CD4-positive, alpha-beta T cell treated with Interferon alpha-2 for 1 hour (primary cell): ENCODE measurements at places on chromosomes 3 and 15.
A peak's percentile ranks its signal among the peaks of the same experiment; 100 is the strongest.

- DNase-seq = no peak
Measured at GRCh38 chr15:87135109-87135508, 1055.4 kb downstream of the AGBL1 start.

DNA sequence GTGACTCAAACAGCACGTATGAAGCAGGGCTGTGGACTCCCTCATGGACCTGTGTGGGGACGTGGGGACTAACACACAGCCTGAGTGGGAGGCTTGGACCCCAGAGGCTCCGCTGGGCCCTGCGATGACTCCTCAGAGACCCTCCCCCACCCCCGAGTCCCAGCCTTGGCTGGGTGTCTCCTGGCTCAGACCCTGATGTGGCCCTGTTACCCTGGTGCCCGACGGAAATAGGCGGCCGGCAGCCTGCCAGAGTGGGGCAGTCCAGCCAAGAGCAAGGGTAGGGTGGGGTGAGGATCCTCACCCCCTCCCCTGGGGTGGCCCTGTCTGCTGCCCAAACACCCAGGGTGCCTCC is 15.3 kb downstream of the TNK2 start:
- DNase-seq = no peak

DNA sequence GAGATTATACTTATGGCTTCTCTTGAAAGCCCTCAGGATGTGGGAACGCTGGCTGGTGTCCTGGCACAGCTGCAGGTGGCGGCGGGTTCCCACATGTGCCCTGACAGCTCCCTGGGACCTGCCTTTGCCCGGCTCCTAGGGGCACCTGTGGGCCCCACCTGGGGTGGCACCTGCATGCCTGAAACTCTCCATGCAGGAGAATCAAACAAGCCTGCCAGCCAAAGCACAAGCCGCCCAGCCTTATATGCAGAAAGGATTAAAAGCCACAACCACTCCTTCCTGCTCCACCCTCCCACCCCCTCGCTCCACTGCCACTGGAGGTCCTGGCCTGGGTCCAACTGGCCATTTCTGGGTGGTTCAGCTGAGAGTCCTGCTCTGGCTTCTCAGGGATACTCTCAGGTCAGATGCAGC is 18.1 kb downstream of the TRPM1 start:
- no peak for DNase-seq

GRCh38 chr3:18743761-18744160 is 318.6 kb upstream of the SATB1 start:
- DNase-seq = no peak

DNA sequence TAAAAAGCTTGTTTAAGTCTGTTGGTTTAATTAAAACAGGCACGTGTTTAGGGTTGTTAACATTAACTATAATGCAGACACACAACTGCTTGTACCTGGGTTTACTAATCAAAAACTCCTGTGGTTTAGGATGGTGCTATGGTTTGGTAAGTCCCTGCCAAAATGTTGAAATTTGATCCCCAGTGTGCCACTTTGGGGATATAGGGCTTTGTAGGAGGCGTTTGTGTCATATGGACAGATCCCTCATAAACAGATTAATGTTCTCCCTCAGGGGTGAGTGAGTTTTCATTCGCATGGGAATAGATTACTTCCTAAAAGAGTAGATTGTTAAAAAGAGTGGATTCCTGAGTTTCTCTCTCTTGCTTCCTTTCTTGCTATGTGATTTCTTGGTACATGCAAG is 18.7 kb upstream of the GK5 start:
- no peak for DNase-seq

GRCh38 chr3:184315871-184316661 is 1.7 kb downstream of the EIF4G1 start:
- peak; percentile 33 for DNase-seq

DNA sequence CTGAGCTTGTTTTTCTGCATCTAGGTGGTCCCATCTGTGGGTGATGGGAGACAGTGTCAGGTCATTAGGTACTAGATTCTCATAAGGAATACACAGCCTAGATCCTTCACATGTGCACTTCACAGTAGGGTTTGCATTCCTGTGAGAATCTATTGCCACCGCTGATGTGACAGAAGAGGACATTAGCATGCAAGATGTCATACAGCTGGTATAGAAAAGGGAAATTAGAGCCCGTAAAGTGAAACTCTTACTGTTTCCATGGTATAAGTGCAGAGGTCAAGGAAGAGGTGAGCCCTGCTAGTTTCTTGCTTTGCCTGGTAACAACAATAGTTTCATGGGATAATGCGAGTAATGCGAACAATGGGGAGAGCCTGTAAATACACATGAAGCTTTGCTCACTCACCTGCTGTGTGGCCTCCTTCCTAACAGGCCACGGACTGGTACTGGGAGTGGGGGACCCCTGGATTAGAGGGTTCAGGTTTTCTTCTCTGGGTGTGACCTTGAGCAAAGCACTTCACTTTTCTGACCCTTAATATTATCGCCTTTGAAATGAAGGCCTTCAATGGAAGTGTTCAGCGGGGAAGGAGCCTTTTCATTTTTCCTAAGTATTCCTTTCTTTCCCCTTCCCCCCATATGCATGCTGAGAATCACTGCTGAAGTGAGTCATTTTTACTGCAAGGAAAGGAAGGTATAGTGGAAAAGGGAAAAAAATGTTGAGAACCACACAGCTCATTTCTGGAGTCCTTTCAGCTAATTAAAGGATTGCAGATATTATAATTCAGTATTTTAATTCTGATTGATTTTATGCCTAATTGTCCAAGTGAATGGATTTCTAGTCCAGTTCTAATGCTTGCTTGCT is 286.4 kb downstream of the UBE2E2 start:
- DNase-seq = no peak

GRCh38 chr15:63347074-63347857 is 34.4 kb downstream of the CA12 start:
- DNase-seq = no peak

GRCh38 chr3:45677033-45677446 is 12.2 kb upstream of the SACM1L start:
- DNase-seq = peak; percentile 68

GRCh38 chr3:126965526-126966080 is 17.3 kb upstream of the PLXNA1 start:
- no peak for DNase-seq

- DNase-seq = no peak
Measured at GRCh38 chr3:105802118-105802706, 66.6 kb downstream of the CBLB start.

DNA sequence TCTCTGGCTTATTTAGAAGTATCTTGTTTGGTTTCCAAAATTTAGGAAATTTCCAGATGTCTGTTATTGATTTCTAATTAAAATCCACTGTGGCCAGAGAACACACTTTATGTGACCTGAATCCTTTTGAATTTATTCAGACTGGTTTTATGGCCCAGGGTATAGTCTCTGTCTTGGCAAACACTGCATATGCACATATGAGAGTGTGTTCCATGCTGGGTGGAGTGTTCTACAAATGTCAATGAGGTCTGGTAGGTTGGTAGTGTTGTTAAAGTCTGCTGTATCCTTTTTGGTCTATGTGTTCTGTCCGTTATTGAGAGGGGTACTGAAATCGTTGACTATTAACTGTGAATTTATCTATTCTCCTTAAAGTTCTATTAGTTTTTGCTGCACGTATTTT is 30.2 kb downstream of the PGPEP1L start:
- no peak for DNase-seq

GRCh38 chr15:89654847-89655805 is at the start of gene KIF7:
Gene KIF7 (minus strand): TSS chr15:89655467. CDS start chr15:89652930, 2,537 bp downstream.
- no peak for DNase-seq

DNA sequence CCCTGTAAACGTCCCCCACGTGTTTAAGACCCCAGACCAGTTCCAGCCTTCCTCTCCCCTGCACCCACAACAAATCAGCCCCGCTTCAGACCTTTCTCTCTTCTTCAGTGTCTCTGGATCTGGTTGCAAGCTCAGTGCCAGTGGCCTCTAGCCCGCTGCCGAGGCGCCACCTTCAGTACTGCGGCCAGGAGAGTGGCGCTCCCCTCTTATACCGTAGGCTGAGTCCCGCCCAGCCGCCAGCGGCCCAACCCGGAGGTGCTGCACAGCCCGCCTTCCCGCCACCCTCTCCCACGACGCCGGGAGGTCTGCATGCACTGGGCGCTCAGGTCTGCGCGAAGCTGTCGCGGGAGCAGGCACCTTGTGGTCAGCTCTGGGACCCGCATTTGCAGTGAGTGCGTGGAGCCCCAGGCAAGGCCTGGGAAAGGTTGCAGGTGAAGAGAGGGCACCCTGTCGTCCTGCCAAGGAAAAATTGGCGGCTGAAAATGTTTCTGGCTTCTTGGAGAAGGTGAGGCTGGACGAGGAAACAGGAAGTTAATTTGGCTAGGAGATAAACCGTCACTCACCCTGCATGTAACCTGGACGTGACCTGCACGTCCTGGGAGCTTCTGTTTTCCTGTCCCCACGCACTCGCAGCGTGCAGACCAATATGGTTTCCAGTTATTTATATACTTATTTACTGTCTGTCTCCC is at the start of gene C2CD4B:
Gene C2CD4B, minus strand, starts transcription at position 182 of the 689 bp plus-strand sequence. CDS start 301 bp downstream, outside the sequence.
- DNase-seq = peak; percentile 14

DNA sequence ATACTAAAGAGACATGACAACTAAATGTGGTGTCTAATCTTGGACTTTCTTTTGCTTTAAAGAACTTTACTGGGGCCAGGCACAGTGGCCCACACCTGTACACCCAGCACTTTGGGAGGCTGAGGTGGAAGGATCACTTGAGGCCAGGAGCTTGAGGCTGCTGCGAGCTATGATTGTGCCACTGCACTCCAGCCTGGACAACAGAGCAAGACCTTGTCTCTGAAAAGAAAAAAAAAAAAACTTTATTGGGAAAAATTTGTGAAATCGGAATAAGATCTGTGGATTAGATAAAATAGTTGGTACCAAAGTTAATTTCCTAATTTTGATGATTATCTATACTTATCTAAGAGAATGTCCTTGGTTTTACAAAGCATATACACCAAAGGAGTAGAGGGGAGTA is 34.4 kb upstream of the USP3 start:
- DNase-seq = no peak

GRCh38 chr3:160413613-160414248 is 14.3 kb downstream of the SMC4 start:
- peak; percentile 70 for DNase-seq

DNA sequence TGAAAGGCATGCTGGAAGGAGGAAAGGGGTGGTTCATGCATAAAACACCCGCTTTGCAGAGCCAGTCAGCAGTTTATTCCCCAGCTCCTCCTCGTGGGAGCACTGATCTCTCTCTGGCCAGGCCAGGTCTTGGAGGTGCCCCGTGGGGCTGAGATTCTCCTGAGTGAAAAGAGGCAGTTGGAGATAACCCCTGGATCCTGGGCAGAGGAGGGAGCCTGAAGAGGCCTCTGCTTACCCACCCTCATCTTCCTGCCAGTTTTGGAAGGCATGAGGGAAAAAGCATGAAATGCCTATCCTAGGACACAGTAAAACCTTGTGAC is 108.3 kb downstream of the SEMA5B start:
- DNase-seq = no peak

DNA sequence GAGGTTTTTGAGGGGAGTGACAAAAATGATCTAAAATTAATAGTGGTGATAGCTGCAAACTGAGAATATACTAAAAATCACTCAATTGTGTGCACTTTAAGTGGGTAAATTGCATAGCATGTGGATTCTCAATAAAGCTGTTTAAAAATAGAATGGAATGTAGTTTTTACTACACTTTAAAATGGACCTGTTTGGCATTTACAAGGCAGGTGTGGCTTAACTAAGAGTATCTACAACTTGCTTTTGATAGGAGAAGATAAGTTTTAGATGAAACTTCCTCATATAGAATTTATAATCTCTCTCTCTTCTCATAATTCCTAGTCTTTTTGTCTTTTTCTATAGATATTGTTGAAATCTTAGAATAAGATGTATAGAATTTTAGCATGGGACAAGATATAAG is 40.3 kb downstream of the THRB start:
- DNase-seq = no peak

DNA sequence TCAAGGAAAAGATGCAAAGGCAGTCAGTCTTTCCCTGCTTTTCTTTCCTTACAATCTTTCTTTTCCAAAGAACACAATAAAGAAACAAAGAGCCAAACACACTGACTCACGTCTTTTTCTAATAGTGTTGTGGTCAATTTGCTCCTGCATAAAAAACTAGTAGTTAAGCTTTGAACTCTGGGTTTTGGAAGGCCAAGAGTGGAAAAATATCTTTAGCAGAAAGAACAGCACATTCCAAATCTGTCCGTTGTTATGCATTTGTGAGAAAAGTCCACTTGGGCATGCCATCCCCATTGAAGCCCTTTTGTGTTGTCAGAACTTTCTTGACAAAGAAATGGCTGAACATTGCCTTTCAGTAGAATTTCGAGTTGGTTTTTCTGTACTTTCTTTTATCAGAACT is 18.2 kb downstream of the COL8A1 start:
- DNase-seq = no peak

DNA sequence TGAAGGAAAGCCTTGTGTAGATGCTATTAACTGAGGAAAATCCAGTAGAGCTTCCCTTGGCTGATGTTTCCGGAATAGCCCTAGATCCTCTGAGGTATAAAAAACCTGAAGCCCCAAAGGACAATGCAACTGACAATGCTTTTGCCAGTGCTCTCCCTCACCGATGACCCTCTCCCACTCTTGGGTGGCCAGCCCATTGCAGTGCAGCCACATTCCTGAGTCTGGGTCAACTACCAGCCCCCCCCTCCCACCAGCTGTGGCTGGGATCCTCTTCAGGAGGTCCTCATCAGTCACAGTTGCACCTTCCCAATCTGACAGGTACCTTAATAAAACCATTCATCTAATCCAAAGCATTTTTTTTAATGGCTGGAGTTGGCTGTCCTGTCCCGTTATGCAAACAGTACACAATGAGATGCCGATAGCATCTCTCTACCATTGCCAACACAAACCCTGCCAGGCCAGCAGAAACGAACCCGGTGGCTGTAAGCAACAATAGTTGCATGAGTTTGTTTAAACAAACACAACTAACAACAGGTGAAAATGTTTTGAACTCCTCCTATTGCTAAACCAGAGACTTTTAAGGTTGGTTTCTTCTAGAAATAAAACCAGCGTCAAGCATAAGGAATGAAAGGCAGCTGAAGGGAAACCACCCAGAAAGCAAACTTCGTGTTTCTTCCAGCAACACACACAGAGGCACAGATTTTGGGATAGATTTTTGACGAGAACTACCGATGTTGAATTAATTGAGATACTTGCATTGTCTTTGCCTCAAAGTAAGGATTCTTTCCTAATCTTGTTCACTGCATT is 128.3 kb upstream of the ARHGEF3 start:
- no peak for DNase-seq

- peak; percentile 68 for DNase-seq
Measured at GRCh38 chr3:38649500-38650247, at the start of gene SCN5A. Gene SCN5A (minus strand): TSS chr3:38649687. CDS start chr3:38633307, 16,380 bp downstream.

DNA sequence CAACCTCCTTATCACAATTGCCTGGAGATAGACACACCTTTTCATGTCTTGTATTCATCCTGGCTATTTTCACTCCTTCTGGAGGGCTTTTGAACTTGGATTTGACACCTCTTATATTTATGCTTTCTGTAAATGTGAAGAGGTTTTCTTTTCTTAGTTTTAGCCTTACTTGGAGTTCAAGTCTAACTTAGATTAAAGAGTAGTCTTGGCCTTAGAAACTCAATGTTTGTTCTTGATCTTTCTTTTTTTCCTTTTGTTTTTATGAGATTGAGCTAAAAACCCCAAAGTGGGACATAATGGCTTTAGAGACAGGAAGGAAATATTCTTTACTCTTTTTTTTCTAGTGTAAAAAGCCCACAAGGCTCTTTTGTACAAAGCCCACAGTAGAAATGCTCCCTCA is 1054.9 kb downstream of the ROBO1 start:
- DNase-seq = no peak
